ENCODE measurements at places on chromosomes 4 and X.

DNA sequence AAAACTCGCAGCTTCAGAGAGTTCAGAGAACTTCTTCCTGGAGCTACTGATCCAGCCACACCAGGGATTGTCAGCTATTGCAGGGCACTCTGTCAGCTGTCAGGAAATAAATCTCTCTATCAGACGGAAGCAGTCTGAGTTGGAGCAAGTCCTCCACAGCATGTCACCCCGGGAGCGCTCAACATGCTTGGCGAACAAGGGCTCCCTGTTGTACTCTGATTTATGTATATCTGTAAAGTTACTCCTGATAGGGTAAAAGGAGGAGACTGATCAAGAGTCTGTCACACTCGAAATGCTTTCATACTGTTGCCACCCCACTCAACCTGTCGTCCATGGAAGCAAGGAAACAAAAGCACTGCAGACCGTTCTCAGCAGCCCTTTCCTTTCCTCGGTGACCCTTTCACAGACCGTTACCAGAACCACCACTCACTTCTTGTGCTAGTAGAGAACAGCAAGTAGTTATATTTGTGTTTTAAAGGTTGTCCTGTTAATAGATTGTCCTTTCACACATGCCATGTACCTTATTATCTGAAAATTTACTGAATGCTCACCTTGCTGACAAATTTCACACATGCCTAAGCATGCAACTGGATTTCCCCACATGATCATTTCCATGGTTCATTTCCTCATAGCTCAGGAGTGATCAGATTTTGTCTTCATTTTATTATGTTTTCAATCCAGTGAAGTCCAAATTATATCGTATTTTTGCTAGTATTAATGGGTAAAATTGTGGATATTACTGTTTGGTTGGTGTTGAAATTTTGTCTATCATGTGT, 2108.9 kb upstream of the TENM3 start:
- DNase-seq: no peak

DNA sequence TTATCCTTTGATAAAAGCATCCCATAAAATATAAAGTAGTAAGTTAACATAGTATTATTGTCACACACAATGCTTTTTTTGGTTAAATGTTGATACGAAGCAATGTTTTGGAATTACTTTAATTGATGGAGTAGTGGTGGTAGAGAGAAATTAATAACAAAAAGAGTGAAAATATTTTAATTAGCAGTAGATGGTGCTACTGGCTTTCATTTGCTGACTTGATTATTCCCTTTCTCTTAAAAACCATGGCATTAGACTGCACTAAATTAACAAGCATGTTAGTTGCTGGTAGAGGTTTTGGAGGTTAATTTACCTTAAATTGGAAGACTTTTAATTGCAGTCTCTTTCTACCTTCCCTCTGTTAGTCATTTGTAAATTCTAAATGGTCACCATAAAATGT, 8.9 kb upstream of the DCK start:
- DNase-seq: no peak

GRCh38 chrX:150094375-150094774, 156.1 kb upstream of the EOLA2 start:
- DNase-seq: no peak

- DNase-seq: no peak
Observed at GRCh38 chrX:110992611-110993010, 103.4 kb upstream of the PAK3 start.

DNA sequence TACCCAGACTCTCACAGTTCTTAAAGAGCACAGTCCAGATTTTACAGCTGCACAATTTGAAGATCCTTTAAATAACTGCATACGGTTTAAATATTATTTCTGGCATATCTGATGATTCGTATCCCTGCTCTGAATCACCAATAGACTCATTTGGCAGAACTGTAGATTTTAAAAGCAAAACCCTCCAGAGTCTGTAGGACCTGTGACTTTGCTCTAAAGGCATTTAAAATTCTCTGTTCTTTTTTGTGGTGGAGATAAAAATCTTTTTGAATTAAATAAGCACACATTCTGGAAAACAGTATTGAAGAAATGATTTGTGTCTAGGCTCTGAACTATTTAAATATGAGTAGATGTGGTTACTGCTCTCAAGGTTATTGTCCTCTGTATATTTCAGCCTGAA, 246.2 kb upstream of the PITX2 start:
- DNase-seq: no peak

- DNase-seq: no peak
Observed at GRCh38 chr4:99861120-99861905, 32.9 kb downstream of the LAMTOR3 start.

GRCh38 chrX:130079824-130080406, 30.4 kb downstream of the ELF4 start:
- no peak for DNase-seq
